ENCODE measurements at places on chromosomes 11 and 22. TPM values are rescaled to one million over a fixed set of nuclear protein-coding genes. Genes with fewer than 3 reads are reported as not detected.

The NAT10 gene
- total RNA-seq, result 95.2 TPM

The OR8K3 gene
- not detected for total RNA-seq

The MOGAT2 gene
- not detected for total RNA-seq

The POTEH gene
- not detected for total RNA-seq

The TMEM121B gene
- 0.24 TPM for total RNA-seq

The GLYAT gene
- total RNA-seq, result not detected

The PGM2L1 gene
- 5.3 TPM for total RNA-seq

The ABTB2 gene
- total RNA-seq, result 8.3 TPM

The P2RX6 gene
- 0.12 TPM for total RNA-seq

The OTOG gene
- not detected for total RNA-seq

The TCF20 gene
- total RNA-seq, result 84.4 TPM

The APOA5 gene
- not detected for total RNA-seq

The TMEM86A gene
- 0.46 TPM for total RNA-seq

The SERHL2 gene
- total RNA-seq, result 0.66 TPM

The MIOX gene
- 0.32 TPM for total RNA-seq

The DNAJB13 gene
- total RNA-seq, result not detected

The MS4A4A gene
- total RNA-seq, result not detected

The MYO18B gene
- 1.3 TPM for total RNA-seq

The LRRC32 gene
- 4.7 TPM for total RNA-seq

The SLC22A8 gene
- not detected for total RNA-seq

The GUCY1A2 gene
- not detected for total RNA-seq

The DRICH1 gene
- 0.98 TPM for total RNA-seq

The OR51I1 gene
- total RNA-seq, result not detected

The PDGFB gene
- 0.95 TPM for total RNA-seq

The C11orf86 gene
- total RNA-seq, result not detected

The METTL15 gene
- 15.9 TPM for total RNA-seq

The OR4P4 gene
- not detected for total RNA-seq

The GPHA2 gene
- total RNA-seq, result not detected

The SCN4B gene
- 0.17 TPM for total RNA-seq

The MS4A7 gene
- total RNA-seq, result not detected

The FAM111B gene
- 63.7 TPM for total RNA-seq

The MS4A8 gene
- total RNA-seq, result not detected

The CST6 gene
- total RNA-seq, result 0.59 TPM

The MUC5AC gene
- total RNA-seq, result not detected

The VPREB1 gene
- total RNA-seq, result not detected

The CLDN25 gene
- not detected for total RNA-seq

The TBX1 gene
- total RNA-seq, result not detected

The RCN1 gene
- total RNA-seq, result 25.5 TPM

The FAM181B gene
- total RNA-seq, result not detected

The ACTN3 gene
- total RNA-seq, result not detected

The CDKN1C gene
- total RNA-seq, result 0.46 TPM

The HPS5 gene
- 21.8 TPM for total RNA-seq

The OR8B2 gene
- not detected for total RNA-seq

The PANX2 gene
- total RNA-seq, result 0.24 TPM
